ENCODE measurements at places on chromosomes 3 and 15.

GRCh38 chr3:12335421-12335820, 46.6 kb downstream of the PPARG start:
- no peak for DNase-seq

DNA sequence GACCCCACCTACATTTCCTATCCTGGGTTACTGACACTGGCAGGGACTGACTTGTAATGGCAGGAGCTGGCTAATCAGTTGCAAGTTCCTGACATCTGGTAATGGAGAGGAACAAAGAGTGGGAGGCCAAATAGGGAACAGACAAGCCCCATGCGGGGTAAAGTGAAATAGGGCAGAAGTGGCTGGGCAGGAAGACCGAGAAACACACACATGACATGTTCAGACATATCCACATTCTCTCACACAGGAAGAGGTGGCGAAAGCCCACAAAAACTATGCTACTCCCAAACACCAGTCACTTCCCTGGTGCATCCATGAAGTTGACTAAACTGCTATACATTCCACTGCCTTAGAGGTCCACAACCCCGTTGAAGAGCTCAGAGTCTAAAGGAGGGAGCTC, 394.1 kb upstream of the TBL1XR1 start:
- no peak for DNase-seq

DNA sequence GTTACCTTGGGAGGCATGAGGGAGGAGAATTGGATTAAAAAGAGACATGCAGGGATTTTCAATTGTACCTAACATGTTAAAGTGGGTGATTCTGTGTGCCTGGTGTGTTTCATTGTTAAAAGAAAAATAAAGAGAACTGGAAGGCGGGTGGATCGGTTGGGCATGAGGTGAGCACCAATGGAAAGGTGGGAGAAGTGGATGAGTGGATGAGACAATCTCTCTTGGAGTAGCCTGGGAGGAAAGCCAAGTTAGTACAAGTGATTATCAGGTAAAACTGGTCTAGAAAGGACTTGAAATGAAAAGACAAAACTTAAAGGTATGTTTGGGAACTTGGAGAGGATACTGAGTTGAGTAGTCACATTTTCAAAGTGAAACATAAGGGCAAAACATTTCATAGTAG, 12.1 kb downstream of the VEPH1 start:
- no peak for DNase-seq

DNA sequence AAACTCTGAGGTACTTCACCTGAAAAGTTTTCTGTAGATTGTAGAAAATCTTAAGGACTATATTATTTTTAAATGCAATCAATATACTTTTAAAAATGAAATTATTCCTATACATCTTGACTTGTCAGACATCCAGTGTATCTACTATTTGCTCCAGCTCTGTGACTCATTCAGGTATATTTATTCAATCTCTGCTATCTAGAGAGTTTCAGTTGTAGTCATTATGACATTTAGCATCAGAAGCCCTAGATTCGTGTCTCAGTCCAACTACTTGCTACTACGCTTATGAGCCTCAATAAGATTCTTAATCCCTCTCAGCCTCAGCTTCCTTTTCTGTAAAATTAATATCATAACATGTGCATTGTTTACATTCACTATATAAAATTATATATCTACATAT, 22.3 kb upstream of the EIF1B start:
- DNase-seq, result no peak

GRCh38 chr3:77825001-77825827, 785.3 kb downstream of the ROBO2 start:
- no peak for DNase-seq

GRCh38 chr3:159045279-159045885, 243.5 kb downstream of the MFSD1 start:
- DNase-seq, result no peak

DNA sequence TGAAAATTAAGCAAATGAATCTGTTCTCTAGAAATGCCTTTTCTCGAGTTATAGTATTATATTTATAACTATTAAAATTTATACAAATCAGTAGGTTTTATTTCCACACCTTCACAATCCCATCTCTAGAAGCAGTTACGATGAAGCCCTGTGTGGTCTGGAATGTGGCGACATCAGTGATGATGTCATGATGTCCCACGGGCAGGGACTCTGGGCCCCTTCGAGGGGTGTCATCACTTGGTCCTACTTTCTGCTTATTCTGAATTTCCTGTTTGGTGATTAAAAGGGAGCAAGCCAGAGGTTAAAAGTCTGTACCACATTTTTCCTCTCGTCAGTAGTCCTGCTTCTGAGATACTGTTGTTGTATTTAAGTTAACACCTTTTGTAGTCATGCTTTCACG, 67.4 kb downstream of the PIK3R4 start:
- DNase-seq, result no peak

GRCh38 chr3:187836823-187837770, 91.8 kb upstream of the BCL6 start:
- no peak for DNase-seq

DNA sequence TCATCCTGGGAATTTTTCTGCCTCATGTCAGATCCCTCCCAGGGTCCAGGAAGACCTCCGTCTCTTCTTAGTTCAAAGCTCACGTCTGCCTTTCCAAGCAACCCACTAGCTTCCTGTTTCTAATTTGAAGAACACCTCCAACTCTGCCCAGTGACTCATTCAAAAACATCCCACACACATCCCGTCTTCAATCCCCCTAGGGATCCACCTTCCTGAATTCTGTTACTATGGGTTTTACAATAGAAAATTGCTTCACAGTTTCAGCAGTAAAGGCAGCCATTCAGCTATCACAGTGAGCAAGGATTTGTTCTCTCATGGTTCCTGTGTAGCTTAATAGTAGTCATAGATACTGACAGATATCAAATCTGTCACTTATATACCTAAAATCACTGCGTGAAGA, 308.3 kb upstream of the CCDC54 start:
- no peak for DNase-seq

DNA sequence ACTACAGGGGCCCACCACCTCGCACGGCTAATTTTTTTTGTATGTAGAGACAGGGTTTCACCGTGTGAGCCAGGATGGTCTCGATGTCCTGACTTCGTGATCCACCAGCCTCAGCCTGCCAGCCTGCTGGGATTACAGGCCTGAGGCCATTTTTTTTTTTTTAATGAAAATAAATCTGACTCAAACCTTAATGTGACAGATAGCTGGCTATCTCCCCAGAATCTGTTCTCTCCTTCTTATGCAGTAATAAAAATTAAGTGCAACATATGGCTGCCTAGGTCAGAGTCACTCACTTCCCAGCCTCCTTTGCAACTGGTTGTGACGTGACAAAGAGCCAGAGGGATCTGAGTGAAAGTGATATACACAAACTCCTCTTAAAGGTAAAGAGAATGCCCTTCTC, 53.0 kb downstream of the ZNF148 start:
- DNase-seq, result no peak

GRCh38 chr3:164657631-164658030, 420.7 kb downstream of the SI start:
- no peak for DNase-seq

- DNase-seq, result no peak
These were observed 75.6 kb downstream of the MCTP2 start for GRCh38 chr15:94306700-94307650.

DNA sequence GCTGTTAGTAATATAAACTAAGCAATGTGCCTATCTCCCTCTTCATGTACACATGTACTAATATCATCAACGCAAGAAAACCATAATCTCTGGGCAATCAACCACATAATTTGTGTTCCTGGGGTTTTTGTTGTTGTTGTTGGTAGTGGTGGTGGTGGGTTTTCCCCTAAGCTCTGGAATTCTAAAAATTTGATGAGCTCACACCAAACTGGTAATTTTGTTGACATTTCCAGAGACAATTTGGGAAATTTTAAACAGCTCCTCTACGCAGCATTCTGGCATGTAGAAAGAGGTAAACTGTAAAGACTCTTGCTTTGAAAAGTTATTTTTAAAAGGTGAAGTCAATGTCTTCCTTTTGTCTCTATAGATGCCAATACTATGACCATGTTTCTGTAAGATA, 126.7 kb downstream of the IGSF11 start:
- no peak for DNase-seq

- DNase-seq, result no peak
These were observed 4.6 kb upstream of the DENND4A start for GRCh38 chr15:65796610-65797078.

DNA sequence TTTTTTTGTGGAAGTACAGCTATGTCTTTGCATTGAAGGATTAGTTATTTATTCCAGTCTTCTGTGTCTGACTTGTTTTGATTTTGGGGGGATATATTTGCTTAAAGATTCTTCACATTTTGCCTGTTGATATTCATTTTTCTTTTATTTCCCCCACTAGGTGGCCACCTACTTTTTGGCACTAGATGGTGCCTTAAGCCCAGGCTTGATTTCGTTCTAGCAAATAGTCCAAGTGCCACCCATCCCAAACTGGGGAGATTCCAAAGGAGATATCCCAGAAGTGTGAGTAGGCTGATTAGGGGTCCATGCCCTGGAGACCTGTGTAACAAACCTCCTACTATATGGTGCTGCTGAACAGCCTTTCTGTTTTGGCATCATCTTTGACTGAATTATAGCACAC, 80.0 kb upstream of the SPATA16 start:
- no peak for DNase-seq

GRCh38 chr3:64104006-64104405, 80.7 kb upstream of the PSMD6 start:
- no peak for DNase-seq

DNA sequence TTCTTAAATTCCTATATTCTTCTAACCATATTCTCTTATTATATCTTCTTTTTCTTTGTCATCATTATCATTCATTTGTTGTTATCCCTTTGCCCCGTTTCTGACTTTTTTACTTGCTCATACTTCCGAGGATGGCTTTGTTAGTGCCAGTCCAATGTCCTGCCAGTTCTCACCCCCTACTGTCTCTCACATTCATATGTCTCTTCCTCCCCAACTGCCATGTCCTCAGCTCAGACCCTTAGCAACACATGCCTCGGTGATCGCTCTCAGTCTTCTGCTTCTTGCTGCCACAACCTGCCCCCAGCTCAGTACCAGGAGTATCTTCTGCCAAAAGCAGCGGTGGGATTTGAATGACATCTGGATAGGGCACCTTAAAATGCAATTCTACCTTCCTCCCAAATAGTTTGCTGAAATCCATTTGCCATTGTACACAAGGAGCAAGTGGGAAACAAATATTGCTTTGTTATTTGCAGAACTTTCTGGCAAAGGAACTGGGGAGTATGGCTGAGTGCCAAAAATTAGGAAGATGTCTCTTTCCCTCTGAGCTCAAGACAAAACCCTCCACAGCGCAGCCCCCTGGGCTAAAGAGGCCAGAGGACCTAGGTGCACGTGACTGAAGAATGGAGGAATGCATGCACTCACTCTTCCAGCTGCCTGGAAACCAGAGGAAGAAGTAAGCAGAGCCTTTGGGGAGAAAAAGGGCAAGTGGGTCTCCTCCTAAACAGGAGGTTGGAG, 57.7 kb upstream of the CTNNB1 start:
- no peak for DNase-seq

GRCh38 chr3:141764986-141765385, 1.8 kb downstream of the GRK7 start:
- DNase-seq, result no peak

- DNase-seq, result no peak
These were observed 56.0 kb downstream of the CERS3 start for GRCh38 chr15:100472736-100473135.

DNA sequence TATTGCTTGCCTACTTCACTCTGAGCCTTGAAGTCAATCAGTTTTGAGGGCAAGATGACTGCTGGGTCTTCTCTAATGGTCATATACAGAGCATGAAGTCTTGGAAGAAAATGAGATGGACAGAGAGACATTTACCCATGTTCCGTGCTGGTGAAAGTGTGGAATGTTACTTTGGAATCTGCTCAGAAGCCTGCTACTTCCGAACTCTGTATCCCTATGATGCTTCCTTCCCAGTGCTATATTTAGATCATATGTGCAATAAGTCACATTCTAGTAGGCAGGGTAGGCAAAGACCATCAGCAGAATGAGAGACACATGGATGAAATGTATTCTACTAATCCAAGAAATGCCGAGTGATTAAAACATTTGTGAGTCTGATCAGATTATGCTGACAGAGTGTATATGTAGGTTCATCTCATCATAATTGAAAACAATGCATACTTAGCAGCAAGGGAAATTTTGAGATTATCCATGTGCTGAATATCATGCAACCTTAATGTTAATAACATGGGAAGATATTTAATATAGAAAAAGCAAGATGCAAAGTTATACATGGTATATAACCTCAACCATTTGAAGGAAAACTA, 60.5 kb downstream of the RAB7A start:
- no peak for DNase-seq

GRCh38 chr3:11643605-11644087, at the start of gene VGLL4:
VGLL4 (minus strand) TSS chr3:11643915; CDS start chr3:11643518, 397 bp downstream.
- DNase-seq, result peak; percentile 35

GRCh38 chr3:105580296-105580965, 213.7 kb downstream of the ALCAM start:
- no peak for DNase-seq

DNA sequence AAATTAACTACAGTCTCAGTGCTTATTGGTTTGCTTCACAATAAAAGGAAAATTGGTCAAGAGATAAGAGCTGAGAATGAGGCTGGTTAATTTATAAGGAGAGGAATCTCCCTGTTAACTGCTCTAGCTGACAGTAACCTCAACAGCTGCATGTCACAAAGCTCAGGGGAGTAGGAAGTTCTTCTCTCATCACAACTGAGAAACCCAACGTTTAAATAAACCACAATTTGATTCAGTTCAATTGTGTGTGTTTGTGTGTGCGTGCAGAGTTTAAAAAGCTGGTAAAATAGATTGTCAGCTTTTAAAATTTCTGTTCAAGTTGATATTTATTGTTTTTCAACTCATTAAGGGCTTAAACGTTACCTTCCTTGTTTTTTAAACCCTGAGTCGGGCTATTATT, 3.5 kb upstream of the TGFBR2 start:
- DNase-seq, result no peak

- DNase-seq, result no peak
These were observed 4.5 kb upstream of the SEMA3B start for GRCh38 chr3:50264383-50264963.

- no peak for DNase-seq
These were observed 132.6 kb downstream of the ATP1B3 start for GRCh38 chr3:142009029-142009428.

- DNase-seq, result no peak
These were observed 20.7 kb downstream of the MAP1A start for GRCh38 chr15:43538091-43538490.

- no peak for DNase-seq
These were observed 50.0 kb upstream of the TBC1D23 start for GRCh38 chr3:100210772-100211135.

DNA sequence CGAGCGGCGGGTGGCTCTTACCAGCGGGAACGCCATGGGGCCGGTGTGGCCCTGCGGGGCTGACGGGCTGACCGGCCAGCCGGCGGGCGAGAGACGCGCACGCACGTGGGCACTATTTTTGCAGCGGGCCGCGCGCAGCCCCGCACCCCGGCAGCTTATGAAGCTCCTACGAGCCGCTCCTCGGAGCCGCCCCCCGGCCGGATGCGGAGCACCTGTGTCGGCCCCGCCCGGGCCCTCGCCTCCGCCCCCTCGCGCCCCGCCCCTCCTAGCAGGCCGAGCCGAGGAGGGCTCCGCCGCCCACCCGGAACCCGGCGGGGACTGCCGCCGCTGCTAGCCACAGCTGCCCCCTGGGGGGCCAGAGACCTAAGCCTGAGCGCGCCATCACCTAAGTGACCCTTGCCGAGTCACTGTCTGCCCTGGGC, 683 bp upstream of the CPEB1 start:
- DNase-seq, result peak; percentile 37
